Vagina (tissue), 2 donors: ENCODE measurements at places on chromosomes 3 and 15. TPM values are rescaled to one million over a fixed set of nuclear protein-coding genes. Genes with fewer than 3 reads are reported as not detected.
A peak's percentile ranks its signal among the peaks of the same experiment; 100 is the strongest.

DNA sequence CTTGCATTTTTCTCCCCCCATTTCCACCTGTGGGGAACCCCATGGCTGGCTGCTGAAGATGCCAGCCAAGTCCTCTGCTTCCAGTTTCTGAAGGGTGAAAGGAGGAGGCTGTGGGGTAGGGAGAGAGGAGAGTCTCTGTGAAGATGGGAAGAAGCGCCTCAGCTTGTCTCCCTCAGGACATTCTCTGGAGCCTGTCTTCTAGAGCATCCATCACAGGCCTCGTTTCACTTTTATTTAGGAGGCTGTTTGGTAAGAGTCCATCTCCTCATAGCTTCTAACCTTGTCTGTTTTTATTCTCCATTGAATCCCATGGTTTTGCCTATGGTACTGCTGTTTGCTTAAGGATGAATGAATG is 8.8 kb upstream of the LCTL start:
- H3K4me1 ChIP-seq, result no peaks in the 10 kb centered on the region
- H3K4me3 ChIP-seq, result no peak overlapping the region
- H3K36me3 ChIP-seq, result no peaks in the 10 kb centered on the region

- DNase-seq, result no peak
- H3K36me3 ChIP-seq, result no peaks in the 10 kb centered on the region
- H3K27me3 ChIP-seq, result no peaks in the 10 kb centered on the region
- no peaks in the 10 kb centered on the region for H3K4me1 ChIP-seq
- no peak overlapping the region for H3K27ac ChIP-seq
- H3K4me3 ChIP-seq, result no peak overlapping the region
Measured at GRCh38 chr15:60690350-60690961, 211.5 kb upstream of the ICE2 start.

DNA sequence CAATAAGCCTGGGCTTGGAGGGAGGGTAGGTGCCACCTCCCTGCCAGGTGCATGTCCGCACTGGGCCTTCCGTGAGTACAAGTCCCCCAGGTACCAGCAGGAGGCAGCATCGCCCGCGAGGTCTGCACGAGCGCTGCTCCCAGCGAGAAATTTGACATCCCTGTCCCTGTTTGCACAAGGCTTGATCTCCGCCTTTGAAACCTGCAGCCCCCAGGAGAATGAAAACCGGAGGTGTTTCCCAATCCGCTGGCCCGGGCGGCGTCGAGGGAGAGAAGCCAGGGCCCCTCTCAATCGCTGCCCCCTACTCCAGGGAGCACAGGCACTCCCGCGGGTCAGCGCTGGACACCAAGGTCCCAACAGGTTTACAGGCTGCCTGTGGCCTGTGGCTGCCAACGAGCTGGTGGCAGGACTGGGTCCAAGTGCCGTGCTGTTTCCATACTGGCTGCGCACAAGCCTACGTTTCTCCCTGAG is 961 bp downstream of the HAPLN3 start:
- peaks cover 53% of the 10 kb centered on the region for H3K4me1 ChIP-seq
- no peak for DNase-seq
- no peaks in the 10 kb centered on the region for H3K27me3 ChIP-seq
- H3K27ac ChIP-seq, result no peak overlapping the region
- H3K36me3 ChIP-seq, result no peaks in the 10 kb centered on the region
- peak overlapping the region; percentile 54 for H3K4me3 ChIP-seq

The GOLGA6L4 gene
- total RNA-seq, result 5.9 TPM

The CLDN16 gene
- total RNA-seq, result 0.49 TPM

GRCh38 chr3:13475871-13476590 is 4.1 kb upstream of the HDAC11 start:
- no peak overlapping the region for H3K4me3 ChIP-seq
- peaks cover 6% of the 10 kb centered on the region for H3K4me1 ChIP-seq
- no peaks in the 10 kb centered on the region for H3K36me3 ChIP-seq
- peak; percentile 87 for DNase-seq
- no peak overlapping the region for H3K27ac ChIP-seq

DNA sequence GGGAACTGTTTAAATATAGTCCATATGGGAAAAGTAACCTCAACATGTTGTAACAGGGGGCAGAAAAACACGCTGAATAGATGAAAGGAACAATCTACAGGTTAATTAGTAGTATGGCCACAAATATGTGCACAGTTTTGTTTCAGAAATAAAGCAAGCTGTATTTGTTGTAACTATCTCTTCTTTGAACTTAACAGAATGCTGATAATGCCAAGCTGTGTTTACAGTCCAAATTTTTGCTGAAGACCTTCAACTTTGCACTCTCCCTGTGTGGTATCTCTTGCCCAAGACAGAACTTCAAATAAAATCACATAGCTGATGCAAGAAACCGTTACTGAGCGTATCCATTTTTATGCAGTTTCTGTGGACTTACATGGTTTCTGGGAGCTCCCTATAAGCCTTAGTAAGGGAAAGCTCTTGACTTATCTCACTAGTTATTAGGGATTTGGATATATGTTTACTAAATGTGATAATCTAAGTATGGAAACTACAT is 425.4 kb upstream of the TPRG1 start:
- no peaks in the 10 kb centered on the region for H3K36me3 ChIP-seq
- DNase-seq, result no peak
- H3K4me3 ChIP-seq, result no peak overlapping the region
- H3K4me1 ChIP-seq, result no peaks in the 10 kb centered on the region
- H3K27ac ChIP-seq, result no peak overlapping the region
- no peaks in the 10 kb centered on the region for H3K27me3 ChIP-seq

GRCh38 chr3:44682182-44682896 is 30.1 kb upstream of the ZNF502 start:
- H3K27ac ChIP-seq, result no peak overlapping the region
- no peaks in the 10 kb centered on the region for H3K27me3 ChIP-seq
- H3K4me3 ChIP-seq, result no peak overlapping the region
- peaks cover 13% of the 10 kb centered on the region for H3K4me1 ChIP-seq

GRCh38 chr3:25945836-25946235 is 155.9 kb downstream of the OXSM start:
- DNase-seq, result no peak
- no peaks in the 10 kb centered on the region for H3K36me3 ChIP-seq
- H3K4me3 ChIP-seq, result no peak overlapping the region
- no peak overlapping the region for H3K27ac ChIP-seq

The ADAMTS7 gene
- 2.5 TPM for total RNA-seq

GRCh38 chr3:108623504-108623903 is 34.0 kb downstream of the DZIP3 start:
- no peak overlapping the region for H3K27ac ChIP-seq
- no peaks in the 10 kb centered on the region for H3K36me3 ChIP-seq
- H3K27me3 ChIP-seq, result no peaks in the 10 kb centered on the region
- H3K4me3 ChIP-seq, result no peak overlapping the region
- H3K4me1 ChIP-seq, result no peaks in the 10 kb centered on the region
- no peak for DNase-seq

DNA sequence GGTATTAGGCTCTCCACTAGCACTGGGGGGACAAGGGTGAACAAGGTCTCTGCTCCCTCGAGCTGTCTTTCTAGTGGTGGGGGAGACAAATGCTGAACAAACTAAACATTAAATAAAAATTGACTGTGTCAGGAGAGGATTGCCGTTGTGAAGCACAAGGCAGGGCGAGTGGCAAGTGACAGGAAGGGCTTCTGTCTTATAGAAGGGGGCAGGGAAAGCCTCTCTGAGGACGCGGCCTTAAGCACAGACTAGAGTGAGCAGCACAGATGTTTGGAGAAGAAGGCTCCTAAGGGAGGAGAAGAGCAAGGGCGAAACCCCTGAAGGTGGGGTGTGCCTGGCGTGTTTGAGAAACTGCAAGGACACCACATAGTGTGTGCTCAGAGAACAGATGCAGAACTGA is 50.9 kb upstream of the ATP2B2 start:
- no peaks in the 10 kb centered on the region for H3K36me3 ChIP-seq
- no peaks in the 10 kb centered on the region for H3K4me1 ChIP-seq
- no peak for DNase-seq
- H3K4me3 ChIP-seq, result no peak overlapping the region

DNA sequence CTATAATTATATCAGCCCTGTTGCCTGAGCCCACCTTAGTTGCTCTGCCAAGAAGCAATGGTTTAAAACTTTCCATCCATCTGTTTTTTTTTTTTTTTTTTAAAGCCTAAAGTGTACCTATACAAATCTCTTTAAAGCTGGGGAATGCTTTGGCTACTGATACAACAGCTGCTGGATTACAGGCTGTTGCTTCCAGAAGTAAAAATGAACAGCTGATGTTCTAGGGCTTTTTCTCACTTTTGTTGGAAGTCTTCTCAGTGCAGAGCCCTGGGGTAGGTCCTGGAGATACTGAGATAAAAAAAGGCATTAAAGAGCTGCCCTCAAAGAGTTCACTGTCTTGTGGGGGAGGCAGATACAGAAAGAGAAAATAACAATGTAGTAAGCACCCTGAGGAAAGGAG is 218.1 kb downstream of the NLGN1 start:
- H3K27me3 ChIP-seq, result no peaks in the 10 kb centered on the region
- DNase-seq, result no peak
- no peak overlapping the region for H3K4me3 ChIP-seq
- no peaks in the 10 kb centered on the region for H3K36me3 ChIP-seq
- H3K27ac ChIP-seq, result no peak overlapping the region
